Posterior vena cava (tissue), 2 donors: ENCODE measurements at places on chromosomes 2 and 18. TPM values are rescaled to one million over a fixed set of nuclear protein-coding genes. Genes with fewer than 3 reads are reported as not detected.

The EFHD1 gene
- total RNA-seq, result 69.7 TPM

The G6PC2 gene
- 0.14 TPM for total RNA-seq

The NT5C1B gene
- not detected for total RNA-seq

The RHOB gene
- total RNA-seq, result 1,258 TPM

The RIF1 gene
- total RNA-seq, result 31.0 TPM

The ALK gene
- 0.37 TPM for total RNA-seq

The C2orf78 gene
- not detected for total RNA-seq

The FEV gene
- total RNA-seq, result not detected

The CD8B gene
- total RNA-seq, result 0.37 TPM

The OTX1 gene
- not detected for total RNA-seq

The INPP4A gene
- total RNA-seq, result 31.5 TPM

The ASB18 gene
- not detected for total RNA-seq

The COL6A3 gene
- total RNA-seq, result 835 TPM

DNA sequence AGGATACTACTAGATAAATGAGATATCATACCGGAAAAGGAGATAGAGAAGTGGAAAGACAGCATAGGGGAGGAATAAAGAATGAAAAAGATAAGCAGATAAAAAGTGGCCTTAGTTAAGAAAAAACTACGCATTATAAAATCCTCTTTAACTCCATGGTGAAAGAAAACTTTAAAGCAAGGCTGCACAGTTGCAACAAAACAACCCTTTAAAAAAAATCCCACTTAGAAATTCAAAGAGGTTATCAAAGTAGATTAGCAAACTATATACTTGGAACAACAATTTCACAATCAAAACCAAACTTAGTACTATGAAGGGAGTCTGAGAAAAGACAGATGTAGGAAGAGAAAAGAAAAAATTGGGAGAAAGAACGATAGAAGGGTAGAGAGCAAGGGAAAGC, 133.4 kb upstream of the OSR1 start:
- no peak for DNase-seq

DNA sequence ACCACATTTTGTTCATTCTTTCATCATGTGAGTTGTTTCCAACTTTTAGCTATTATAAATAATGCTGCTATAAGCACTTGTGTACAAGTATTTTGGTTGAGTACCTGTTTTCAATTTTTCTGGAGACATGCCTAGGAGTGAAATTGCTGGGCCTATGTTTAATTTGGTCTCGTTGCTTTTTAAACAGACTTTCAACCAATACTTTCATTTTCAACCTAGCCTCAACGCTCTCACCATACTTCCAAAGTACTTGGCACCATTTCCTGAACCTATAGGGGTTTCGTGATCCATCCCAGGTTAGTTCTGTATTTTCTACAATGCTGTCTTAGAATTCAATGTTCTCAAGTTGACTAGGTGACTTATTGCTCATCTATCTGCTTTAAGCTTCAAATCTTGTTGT, 126.1 kb downstream of the SRBD1 start:
- no peak for DNase-seq

- no peak for DNase-seq
Measured at GRCh38 chr2:34201099-34201498, 602.0 kb upstream of the FAM98A start.

- DNase-seq, result peak; percentile 26
Measured at GRCh38 chr2:233179848-233180366, 71.6 kb upstream of the ATG16L1 start.

- no peak for DNase-seq
Measured at GRCh38 chr18:56470406-56471351, 167.7 kb downstream of the TXNL1 start.

DNA sequence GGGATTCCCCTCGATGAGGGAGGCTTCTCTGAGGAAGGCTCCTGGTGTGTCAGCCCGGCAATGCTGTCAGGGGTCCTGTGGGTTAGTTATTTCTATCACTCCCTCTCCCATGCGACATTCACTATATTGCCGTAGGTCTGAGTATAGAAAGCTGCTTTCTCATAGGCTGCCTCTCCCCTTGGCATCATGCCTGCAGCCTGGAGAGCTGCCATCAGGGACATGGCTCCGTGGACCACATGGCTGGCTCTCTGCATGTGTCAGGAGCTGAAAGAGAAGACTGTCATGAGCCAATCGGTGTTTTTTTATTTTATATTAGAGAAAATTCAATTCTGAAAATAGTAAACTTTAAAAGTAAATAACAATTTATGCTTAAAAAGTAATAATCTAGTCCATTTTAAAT, 198.0 kb downstream of the CDH20 start:
- DNase-seq, result no peak

- no peak for DNase-seq
Measured at GRCh38 chr2:70411483-70412125, 109.7 kb upstream of the FAM136A start.

DNA sequence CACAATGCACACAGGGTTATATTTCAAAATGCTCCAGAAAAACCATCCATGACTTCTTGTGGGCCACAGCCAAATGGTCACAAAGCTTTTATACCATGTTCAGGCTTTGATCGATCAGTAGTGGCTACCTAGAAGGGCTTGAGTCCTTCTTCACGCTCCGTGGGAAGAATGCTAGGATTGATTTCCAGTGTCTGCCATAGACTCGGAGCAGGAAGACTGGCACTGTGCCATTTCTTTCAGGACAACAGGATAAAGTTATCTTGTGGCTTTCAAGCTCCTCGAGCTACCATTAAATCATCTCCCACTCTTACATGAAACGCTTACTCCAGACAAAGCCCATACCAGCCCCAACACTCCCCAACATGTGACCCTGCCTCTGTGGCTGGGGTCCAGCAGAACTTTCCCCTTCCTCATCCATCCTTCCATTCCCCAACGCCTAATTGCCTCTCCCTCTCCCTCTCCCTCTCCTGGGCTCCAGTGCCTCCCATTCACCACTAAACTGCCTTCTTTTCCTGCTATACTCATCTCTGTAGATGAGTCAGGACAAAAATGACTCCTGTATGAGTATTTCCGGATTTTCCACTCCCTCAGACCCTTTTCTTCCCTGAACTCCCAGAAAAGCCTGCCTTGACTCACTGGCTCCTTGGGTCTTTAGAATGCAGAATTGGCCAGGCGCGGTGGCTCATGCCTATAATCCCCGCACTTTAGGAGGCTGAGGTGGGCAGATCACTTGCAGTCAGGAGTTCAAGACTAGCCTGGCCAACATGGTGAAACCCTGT, 40.9 kb downstream of the ADD2 start:
- DNase-seq, result no peak

GRCh38 chr18:74496508-74497323, 553 bp downstream of the CNDP2 start:
- DNase-seq, result peak; percentile 86

- no peak for DNase-seq
Measured at GRCh38 chr2:40315683-40316082, 136.2 kb downstream of the SLC8A1 start.

DNA sequence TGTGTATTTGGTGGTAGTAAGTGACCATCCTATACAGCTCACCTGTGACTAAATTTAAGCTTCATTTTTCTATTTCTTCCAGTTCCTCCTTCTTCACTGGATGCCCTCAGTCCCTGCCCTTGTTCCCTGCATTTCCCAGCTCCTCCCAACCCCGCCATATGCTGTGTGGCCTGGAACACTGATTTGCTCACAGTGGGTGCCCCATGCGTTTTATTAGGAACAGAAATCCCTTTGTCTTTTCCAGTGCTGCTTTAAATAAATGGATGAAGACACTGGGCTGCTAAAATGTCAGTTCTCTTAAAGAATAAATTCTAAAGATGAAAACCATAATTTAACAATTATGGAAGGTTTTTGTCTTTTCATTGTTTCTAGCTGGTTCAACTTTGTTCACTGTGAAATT, 477.3 kb downstream of the DCDC2C start:
- DNase-seq, result no peak

DNA sequence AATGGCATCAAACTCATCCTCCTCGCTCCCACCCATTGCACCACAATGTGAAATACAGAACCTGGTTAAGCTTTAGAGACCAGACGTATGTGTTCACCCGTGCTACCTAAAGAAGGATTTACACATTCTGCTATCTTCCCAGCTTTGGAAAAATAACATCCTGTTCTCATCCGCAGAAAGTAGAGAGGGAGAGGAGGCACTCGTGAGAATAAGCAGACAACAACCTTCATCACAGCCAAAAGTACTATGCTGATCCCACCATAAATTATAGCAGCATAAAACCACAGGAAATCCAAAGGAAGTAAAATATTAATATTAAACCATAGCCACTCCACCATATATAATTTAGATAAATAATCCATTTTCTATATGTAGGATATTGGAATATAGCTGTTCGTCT, 111.7 kb upstream of the NRP2 start:
- DNase-seq, result no peak

DNA sequence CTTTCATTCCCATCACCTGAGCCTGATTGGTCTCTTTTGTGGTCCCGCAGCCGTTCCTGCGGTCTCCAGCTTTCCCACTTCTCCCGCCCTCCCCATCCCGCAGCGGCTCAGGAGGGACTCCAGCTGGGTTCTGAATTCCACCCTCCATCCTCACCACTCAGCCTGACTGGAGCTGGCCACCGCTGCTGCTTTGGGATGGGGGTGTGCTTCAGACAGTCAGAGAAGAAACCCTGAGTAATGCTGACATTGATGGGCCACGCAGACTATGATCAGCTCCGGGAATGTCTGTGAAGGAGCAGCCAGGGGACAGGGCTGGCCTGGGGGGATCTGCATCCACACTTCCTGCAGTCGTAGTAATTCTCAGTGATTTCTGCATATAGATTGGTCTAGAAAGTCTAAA, 45.9 kb upstream of the TXNDC2 start:
- no peak for DNase-seq

GRCh38 chr2:96532641-96533291, 3.8 kb upstream of the ARID5A start:
- DNase-seq, result peak; percentile 64

DNA sequence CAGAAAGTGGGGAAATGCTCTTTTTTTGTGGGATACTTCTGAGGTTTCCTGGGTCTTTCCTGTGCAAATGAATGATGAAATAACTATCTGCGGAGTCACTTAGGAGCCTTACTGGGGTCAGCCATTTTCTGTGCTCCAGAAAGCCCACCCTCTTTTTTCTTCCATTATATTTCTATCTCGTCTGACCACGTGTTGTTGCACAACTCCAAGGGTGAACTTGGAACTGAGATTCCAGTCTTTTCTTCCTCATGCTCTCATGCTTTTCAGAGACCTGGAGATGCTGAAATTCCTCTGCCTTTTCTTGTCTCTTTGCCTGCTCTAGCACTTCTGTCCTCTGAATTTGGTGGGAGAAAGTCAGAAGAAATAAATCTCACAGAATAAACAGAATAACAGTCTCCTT, 4.8 kb upstream of the SCYGR5 start:
- no peak for DNase-seq

DNA sequence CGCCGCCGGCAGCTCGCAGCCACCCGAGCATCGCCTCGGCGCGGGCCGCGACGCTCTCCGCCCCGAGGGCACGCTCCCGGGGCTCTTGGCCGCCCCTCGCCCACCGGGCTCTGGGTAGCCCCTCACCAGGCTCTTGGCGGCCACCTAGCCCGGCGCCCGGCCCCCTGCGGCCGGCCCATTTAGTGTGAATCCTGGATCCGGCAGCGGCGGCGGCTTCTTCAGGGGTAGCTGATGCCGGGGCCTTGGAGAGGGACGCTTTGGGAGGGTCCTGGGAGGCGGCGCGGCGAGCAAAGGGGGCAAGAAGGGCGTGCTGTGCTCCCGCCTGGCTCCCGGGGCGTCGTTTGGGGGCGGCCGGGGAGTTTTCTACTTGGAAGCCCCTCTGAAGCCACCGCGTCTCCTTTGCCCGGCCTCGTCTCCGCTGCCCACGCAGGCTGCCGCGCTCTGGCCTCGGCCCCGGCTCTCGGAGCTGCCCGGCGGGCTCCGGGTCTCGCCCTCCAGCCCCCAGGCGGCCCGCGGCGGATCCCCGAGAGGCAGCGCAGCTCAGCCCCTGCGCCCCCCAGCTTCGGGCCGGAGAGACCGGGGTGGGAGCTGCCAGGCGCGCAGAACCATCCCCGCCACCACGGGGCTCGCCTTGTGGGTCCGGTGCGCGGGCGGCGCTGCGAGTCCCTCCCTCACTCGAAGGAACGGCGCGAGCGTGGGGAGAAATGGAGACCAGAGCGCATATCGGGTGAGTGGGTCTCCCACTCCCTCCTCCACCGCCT, 509 bp downstream of the PIEZO2 start:
- DNase-seq, result no peak

DNA sequence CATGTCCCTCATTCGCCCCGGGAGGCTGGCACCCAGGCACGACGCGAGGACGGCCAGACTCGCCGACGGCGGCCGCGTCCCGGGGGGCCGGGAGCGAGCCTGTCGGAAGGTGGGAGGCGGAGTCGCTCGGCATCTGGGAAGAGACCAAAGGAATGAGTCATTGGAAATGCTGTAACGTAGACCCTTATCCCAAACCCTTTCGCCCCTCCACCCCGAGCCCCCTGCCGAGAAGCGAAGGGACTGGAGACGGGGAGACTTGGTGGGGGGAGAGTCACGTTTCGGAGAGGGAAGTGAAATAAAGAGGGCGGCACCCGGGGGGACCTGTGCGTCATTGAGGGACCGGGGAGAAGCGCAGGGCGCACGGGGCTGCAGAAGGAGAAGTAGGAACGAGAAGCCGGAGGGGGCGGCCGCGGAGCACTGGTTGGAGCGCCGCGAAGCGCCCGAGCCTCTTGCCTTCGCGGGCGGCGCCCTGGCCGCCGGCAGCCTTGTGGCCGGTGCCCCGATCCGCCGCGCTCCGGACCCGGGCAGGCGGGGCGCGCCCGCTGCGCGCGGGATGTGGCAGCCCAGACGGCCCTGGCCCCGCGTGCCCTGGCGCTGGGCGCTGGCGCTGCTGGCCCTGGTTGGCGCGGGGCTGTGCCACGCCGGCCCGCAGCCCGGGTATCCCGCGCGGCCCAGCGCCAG, at the start of gene EMILIN2:
Gene EMILIN2, plus strand, starts transcription at position 371 of the 681 bp plus-strand sequence. Its CDS starts 183 bp downstream, at position 554.
- peak; percentile 96 for DNase-seq

DNA sequence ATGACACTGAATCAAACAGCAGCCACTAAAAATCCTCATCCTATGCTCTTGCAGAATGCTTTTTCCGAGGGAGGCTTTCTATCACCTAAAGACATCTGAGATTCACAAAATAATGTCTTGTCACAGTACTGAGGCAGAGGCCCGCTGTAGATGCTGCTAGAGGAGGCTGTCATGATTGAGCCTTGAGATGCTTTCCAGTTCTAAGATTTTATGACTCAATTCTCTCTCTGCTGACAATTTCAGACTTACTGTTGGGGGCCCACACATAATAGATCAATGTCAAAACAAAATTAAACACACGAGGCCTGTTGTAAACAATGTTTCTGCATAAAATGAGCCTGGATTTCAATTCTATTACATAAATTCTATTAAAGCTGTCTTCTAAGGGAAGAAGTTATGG, 132.7 kb upstream of the ARL4C start:
- no peak for DNase-seq

DNA sequence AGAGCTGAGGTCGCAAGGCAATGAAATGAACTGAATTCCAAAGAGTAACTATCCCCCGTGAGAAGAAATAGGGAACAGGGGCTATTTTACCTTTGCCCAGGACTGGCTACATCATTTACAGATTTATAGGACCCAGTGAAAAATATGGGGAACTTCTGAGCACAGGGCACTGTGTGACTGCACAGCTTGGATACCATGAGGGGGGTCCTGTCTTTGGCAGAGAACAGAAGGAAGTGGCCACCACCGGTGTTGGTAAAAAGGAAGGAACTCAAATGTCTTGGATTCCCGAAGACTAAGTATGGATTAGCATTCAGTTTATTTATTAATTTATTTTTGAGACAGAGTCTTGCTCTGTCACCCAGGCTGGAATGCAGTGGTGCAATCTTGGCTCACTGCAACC, 119.6 kb downstream of the B3GNT2 start:
- no peak for DNase-seq
